ENCODE measurements at places on chromosomes 5 and 9. TPM values are rescaled to one million over a fixed set of nuclear protein-coding genes. Genes with fewer than 3 reads are reported as not detected.

The TLR4 gene
- not detected for polyA plus RNA-seq

- no peaks in the 10 kb centered on the region for H3K4me1 ChIP-seq
- DNase-seq, result no peak
- H3K4me3 ChIP-seq, result no peak overlapping the region
These were observed 78.8 kb downstream of the SNX24 start for GRCh38 chr5:122924203-122924602.

GRCh38 chr9:754150-754931 lies 87.2 kb upstream of the DMRT1 start:
- no peak for DNase-seq
- H3K27me3 ChIP-seq, result no peaks in the 10 kb centered on the region
- peaks cover 10% of the 10 kb centered on the region for H3K4me1 ChIP-seq
- no peak overlapping the region for H3K27ac ChIP-seq
- H3K36me3 ChIP-seq, result no peaks in the 10 kb centered on the region

- H3K4me3 ChIP-seq, result no peak overlapping the region
- DNase-seq, result no peak
- H3K36me3 ChIP-seq, result no peaks in the 10 kb centered on the region
These were observed 18.3 kb upstream of the MUSK start for GRCh38 chr9:110650261-110650660.

The CDC26 gene
- 180 TPM for polyA plus RNA-seq

GRCh38 chr5:63931836-63932235 lies 30.4 kb downstream of the HTR1A start:
- H3K4me1 ChIP-seq, result no peaks in the 10 kb centered on the region
- H3K27me3 ChIP-seq, result no peaks in the 10 kb centered on the region
- no peaks in the 10 kb centered on the region for H3K36me3 ChIP-seq

All from naive thymus-derived CD4-positive, alpha-beta T cell (primary cell).